Hematopoietic multipotent progenitor cell treated with erythropoietin and hydrocortisone succinate and interleukin-3 and kit ligand, for 6 days (in vitro differentiated cells): ENCODE measurements at places on chromosomes 4 and X.

DNA sequence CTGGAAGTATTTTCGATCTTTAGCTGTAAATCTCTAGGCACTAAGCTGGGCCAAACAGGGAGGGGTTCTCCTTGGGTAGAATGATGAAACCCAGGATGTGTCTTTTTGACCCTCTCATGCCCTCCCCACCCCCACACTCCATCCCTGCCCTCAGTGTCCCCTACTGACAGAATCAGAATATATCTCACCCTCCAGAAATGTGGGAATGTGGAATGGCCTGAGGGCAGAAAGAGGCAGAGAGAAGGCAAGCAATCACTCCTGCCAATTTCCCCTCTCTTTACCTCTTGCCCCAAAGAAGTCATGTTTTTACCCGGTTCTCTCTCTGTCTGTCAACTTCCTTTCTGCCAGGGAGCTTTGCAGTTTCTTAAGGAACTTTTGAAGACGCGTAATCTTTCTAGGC lies 34.4 kb downstream of the RAP2C start:
- DNase-seq, result no peak

DNA sequence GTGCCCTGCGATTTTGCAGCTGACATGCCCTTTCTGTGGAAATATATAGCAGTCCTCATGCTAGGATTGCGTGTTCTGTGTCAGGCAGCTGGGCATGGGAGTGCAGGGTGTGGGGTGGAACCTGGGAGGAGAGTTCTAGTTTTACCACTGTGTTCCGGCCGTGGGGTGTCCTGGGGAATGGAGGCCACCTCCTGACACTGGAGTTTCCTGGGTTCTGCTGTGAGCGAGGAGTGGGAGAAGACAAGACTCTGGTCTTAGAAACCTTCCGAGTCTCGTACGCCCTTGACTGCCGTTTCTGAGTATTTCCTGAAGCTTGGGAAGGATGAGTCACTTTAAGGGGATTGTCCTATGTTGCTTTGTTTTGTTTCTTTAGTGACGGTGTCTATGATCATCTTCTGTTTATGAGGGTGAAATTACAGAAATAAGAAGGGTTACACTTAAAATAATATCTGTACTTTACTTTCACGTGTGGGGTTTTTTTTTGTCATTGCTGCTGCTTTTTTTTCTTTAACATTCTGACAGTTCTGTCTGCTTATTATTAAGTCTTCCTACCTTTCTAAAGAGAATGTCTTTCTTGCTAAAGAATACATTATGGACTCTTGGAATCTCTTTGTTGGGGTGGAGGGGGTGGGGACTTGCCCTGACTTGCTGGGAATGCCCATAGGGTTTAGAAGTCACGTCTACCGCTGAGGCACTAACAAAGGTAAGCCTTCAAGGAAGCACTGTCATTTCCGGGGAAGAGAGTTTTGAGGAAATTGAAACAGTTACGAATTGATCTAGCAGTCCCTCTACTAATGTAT lies 19.1 kb downstream of the CD99 start:
- DNase-seq, result peak; percentile 59

GRCh38 chr4:149988087-149988410 lies 90.2 kb upstream of the DCLK2 start:
- DNase-seq, result no peak

DNA sequence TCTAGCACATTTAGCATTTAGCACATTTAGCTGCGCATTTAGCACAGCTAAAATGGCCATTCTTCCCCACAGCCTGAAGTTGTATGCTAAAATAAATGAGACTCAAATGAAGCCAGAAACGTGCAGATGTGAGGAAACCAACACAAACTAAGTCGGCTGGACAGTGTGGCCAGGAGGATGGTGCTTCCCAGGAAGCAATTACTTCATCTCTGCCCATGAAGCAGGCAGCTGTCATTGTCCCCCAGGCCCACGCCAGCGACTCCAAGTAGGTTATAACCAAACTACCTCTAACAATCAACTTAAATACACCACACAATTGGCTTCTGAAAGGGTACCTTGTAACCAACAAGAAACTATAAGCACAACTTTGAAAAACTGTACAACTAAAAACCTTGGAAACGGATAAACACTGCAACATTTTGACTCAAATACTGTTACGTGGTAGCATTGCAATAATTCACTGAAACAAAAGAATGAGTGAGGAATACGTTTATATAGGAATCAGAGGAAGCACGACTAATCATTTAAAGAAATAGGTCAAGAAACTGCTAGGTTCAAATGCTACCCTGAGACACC lies 39.2 kb downstream of the AFAP1 start:
- no peak for DNase-seq

DNA sequence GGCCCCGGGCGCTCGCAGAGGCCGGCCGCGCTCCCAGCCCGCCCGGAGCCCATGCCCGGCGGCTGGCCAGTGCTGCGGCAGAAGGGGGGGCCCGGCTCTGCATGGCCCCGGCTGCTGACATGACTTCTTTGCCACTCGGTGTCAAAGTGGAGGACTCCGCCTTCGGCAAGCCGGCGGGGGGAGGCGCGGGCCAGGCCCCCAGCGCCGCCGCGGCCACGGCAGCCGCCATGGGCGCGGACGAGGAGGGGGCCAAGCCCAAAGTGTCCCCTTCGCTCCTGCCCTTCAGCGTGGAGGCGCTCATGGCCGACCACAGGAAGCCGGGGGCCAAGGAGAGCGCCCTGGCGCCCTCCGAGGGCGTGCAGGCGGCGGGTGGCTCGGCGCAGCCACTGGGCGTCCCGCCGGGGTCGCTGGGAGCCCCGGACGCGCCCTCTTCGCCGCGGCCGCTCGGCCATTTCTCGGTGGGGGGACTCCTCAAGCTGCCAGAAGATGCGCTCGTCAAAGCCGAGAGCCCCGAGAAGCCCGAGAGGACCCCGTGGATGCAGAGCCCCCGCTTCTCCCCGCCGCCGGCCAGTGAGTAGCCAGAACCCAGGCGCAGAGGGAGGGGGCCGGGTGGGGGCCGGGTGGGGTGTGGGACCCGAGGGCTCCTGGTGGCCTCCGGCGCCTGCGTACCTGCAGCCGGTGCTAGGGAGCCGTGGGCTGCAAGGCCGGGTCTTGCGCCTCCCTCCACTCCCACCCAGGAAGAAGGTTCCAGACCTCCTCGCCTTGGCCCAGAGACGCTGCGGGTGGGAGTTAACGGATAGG lies 534 bp downstream of the MSX1 start:
- no peak for DNase-seq

GRCh38 chrX:5640071-5640470 lies 588.6 kb downstream of the NLGN4X start:
- DNase-seq, result no peak

GRCh38 chrX:72071213-72071612 lies 60.5 kb downstream of the RTL5 start:
- no peak for DNase-seq

- peak; percentile 30 for DNase-seq
Observed at GRCh38 chr4:1856943-1857699, 1.2 kb upstream of the LETM1 start.

DNA sequence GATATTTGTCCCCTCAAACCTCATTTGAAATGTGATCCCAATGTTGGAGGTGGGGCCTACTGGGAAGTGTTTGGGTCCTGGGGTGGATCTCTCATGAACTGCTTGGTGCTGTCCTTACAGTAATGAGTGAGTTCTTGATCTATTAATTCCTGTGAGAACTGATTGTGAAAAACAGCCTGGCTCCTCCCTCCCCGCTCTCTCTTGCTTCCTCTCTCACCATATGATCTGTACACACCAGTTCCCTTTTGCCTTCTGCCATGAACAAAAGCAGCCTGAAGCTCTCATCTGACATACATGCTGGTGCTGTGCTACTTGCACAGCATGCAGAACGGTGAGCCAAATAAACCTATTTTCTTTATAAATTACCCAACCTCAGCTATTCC lies 11.2 kb upstream of the YIPF7 start:
- DNase-seq, result peak; percentile 8

DNA sequence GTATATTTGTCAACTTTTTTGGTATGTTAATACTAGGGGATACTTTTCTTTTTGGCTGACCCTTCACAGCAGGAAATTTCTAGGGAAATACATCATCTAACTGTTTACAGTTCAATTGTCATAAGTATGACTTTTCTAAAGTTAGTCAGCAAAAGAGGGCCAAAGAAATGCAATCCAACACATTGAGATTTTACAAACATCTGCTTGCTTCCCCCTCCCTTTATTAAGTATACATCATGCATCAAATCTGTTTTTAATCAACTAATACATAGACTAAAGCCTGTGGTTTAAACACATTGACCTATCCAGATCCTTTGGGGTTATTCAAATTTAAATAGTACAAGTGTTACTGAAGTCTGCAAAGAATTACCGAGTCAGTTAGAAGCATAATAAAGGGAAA lies 93.9 kb downstream of the MID1 start:
- DNase-seq, result no peak

DNA sequence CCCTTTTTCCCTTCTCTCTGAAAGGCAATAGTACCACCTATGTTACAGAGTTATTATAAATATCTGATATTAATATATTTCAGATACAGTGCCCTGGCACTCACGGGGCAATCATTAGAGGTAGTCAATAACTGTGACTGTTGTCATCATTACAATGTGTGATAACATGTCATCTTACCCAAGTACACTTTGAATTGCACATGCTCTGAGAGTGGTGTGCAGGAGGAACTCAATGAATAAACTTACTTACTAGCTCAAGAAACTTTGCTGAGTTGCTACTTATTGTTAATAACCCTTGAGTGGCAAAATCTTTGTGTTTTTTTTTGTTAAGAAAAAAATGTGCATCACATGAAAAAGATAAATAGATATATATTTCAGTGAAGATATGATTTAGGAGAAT lies 275.1 kb upstream of the RASGEF1B start:
- DNase-seq, result no peak

- no peak for DNase-seq
Observed at GRCh38 chr4:141435446-141436225, 200.7 kb upstream of the IL15 start.

GRCh38 chr4:107312366-107312765 lies 276.3 kb upstream of the DKK2 start:
- no peak for DNase-seq

DNA sequence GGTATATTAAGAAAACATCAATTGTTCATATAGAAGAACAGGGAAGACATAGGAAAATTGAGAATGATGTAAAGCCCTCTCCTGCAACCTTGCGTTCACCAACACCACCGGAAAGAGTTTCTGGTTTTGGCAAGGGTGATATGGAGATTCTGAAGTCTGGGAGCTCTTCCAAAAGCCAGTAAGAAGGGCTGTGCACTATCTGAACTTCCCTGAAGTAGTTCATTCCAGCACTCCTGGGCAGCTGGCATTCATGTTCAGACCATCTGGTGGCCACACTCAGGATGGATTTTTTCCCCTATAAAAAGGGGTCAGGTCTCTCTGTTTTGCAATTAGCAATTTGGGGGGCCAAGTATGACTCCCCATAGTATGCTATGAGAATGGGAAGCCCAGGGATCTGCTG lies 15.4 kb upstream of the TLR2 start:
- DNase-seq, result no peak

- DNase-seq, result no peak
Observed at GRCh38 chrX:77298790-77299189, 148.4 kb upstream of the FGF16 start.

- no peak for DNase-seq
Observed at GRCh38 chr4:26420913-26421312, 69.4 kb downstream of the CCKAR start.

GRCh38 chr4:15868111-15868510 lies 70.4 kb downstream of the FGFBP1 start:
- peak; percentile 53 for DNase-seq

DNA sequence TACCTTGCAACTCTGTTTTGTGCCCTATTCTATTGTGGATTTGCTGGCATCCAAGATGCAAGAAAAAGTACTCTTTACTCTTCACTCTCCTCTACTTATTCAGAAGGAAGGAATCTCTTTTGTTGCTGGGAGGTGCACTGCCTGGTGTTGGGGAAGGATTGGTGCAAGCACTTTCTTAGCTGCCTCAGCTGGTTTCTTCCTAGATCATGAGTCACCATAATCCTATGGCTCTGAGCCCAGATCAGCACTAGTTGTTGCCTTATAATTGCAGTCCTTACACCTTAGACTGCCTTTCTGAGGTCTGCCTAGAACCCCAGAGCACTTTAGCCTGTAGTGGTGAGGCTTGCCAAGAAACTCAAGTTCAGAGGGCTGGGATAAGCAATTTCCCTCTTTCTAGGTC lies 37.0 kb upstream of the CT83 start:
- DNase-seq, result no peak

DNA sequence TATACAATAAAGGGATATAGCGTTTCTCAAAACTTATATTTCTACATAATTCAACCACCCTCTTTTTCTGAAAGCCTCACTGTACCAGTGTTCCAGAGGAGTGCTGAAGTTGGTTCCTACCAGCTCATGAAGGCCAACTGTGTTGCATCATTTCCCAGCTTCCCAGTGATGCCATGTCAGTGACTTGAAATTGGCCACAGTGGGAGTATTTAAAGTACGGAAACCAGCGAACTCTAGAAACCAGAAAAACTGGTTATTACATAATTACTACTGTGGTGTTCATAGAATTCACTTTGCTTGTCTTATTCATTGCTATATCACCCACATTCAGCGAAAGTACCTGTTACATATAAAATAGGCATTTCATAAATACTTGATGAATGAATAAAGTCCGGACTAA lies 135.4 kb downstream of the GC start:
- no peak for DNase-seq
